SW 1271 (cell line): ENCODE measurements at places on chromosomes 4 and X.
A peak's percentile ranks its signal among the peaks of the same experiment; 100 is the strongest.

DNA sequence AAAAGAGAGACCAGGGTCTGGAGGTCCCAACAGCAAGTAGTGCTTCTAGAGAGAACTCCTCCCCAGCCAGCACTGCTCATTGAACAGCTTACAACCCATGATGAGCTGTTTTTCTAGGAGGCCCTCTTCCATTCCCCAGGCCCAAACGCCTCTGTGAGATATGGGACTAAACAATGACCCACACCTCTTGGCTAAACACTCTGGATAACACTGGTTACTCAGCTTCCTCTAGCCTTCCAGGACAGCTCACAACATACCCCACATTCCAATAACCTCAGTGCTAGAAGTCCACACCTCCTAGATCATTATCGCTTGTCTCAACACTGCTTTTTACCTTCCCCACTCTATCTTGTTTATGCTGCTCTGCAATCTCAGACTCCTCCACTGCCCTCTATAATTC is 35.4 kb upstream of the PGRMC2 start:
- peak; percentile 64 for DNase-seq

DNA sequence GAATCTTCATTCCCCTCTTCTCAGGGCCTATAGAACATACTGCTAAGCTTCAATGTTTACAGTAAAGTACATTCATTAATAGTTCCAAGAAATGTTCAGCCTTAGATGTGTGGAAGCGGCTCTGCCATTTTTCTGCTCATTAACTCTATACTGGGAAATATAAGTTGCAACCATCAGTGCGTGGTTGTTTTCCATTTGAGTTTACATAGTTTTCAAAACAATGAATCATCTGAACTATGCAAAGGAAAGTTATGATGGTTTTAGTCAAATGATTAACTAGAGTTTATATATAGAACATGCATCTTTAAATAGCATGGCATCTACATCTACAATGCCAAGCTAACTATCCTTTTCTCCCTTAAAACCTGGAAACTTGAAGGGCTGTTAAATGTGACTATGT is 29.6 kb downstream of the LEF1 start:
- no peak for DNase-seq

- DNase-seq, result no peak
These were observed 1316.3 kb downstream of the STIM2 start for GRCh38 chr4:28176942-28177341.

DNA sequence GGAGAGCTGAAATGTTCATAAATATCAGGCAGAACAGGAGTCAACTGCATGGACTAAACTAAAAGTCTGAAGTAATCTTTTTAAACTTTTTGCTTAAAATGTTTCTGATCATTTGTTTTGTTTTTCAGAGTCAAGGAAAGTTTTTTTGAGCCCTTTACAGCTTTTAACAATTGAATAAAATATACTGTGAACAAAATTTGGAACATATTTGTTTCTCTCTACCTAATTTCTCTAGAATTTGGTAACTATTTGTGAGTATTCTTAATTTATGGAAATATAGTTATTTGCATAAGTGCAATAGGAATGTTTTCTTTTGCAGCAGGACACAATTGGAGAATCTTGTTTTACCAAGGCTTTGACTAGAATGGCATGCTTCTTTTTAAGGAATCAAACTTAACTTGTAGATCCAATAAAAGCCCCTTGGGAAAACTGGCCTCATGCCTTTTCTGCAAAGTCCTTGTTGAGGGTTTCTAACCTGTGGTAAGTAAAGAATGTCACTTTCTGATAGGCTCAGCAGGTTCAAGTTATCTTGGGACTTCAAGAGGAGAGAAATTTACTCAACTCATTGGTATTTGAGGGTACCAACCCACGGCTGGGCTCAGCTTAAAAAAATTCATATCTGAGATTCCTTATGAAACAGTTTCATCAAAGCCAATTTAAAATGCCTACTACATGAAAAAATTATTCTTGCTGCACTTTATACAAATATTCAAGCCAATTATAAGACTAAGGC is 91.5 kb downstream of the UPRT start:
- DNase-seq, result no peak

DNA sequence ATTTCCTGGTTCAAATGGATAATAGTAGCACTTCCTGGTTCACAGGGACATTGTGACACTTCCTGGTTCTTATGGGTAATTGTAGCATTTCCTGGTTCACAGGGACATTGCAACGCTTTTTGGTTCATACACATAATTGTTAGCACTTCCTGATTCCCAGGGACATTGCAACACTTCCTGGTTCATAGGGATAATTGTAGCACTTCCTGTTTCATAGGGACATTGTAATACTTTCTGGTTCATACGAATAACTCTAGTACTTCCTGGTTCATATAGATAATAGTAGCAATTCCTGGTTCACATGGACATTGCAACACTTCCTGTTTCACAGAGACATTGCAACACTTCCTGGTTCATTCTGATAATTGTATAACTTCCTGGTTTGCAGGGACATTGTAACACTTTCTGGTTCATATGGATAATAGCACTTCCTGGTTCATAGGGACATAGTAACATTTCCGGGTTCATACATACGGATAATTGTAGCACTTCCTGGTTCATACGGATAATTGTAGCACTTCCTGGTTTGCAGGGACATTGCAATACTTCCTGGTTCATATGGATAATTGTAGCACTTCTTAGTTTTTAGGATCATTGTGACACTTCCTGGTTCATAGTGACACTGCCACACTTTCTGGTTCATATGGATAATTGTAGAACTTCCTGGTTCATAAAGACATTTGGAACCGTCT is 61.6 kb upstream of the CD99 start:
- DNase-seq, result no peak
